ENCODE measurements at places on chromosomes 12 and 14.

- DNase-seq: no peak
These were observed 40.1 kb upstream of the STRAP start for GRCh38 chr12:15842108-15842507.

- DNase-seq: no peak
These were observed 107.2 kb upstream of the FRMD6 start for GRCh38 chr14:51544471-51544870.

DNA sequence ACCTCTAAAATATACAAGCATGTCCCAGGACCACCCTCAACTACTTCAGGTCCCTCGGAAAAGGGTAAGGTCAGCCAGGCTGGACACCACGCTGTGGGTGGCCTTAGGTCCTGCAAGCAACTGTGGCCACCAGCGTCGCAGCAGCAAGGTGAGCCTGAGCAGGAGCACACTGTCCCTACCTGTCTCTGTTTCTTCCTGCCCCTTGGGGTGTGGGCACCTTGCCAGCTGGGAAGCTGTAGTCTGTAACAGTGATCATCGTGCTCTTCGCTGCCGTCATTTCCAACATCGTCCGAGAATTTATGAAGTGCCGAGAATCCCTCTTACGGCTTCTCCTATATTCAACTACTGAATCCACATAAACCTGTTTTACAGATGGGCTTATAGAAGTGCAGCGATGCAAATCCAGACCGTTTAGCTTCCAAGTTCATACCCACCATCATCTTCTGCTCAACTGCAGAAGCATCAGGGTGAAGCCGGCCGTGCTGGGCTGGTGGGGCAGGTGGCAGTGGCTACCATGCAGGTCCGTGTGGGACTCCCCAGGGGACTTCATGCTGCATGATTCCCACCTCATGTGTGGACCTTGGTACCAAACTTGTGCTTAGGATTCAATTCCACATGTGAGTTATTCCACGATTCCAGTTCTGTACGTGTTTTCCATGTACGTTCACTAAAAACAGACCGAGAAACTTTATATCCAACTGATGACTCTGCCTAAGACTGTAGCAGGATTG is 361.3 kb upstream of the SFSWAP start:
- DNase-seq: no peak

- no peak for DNase-seq
These were observed 35.6 kb downstream of the PTGER2 start for GRCh38 chr14:52349731-52350130.

- no peak for DNase-seq
These were observed 5.8 kb upstream of the SPRYD4 start for GRCh38 chr12:56462565-56462964.

DNA sequence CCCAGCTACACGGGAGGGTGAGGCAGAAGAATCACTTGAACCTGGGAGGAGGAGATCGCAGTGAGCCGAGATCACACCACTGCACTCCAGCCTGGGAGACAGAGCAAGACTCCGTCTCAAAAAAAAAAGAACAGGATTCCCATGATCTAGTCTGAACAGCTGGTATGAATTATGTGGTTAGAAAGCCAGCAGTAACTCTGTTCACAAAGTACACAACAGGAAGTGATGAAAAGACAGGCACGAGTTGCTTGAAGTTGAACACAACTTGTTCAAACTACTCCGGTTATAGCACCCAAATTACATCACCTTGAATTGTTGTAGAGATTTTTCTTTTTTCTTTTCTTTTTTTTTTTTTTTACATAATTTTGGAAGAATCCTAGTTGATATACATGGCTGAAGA is 238.8 kb upstream of the RGS6 start:
- DNase-seq: no peak

DNA sequence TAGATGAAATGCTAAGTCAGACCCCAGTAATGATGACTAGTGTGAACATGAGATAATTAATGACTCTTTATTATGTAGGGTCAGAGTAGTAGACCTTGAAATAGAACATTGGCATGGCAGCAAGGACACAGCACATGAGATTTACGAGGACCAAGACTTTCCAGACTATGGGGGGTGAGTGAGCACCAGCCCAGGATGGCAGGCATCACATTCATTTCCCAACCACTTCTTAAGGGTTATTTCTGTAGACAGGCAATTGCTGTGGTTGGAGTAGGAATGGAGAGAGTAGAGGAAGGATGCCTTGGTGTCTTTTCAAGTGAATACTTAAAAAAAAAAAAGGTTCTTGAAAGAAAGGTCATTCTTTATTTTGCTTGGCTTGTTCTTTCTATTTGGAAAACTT is 189.4 kb upstream of the DYRK2 start:
- DNase-seq: no peak

DNA sequence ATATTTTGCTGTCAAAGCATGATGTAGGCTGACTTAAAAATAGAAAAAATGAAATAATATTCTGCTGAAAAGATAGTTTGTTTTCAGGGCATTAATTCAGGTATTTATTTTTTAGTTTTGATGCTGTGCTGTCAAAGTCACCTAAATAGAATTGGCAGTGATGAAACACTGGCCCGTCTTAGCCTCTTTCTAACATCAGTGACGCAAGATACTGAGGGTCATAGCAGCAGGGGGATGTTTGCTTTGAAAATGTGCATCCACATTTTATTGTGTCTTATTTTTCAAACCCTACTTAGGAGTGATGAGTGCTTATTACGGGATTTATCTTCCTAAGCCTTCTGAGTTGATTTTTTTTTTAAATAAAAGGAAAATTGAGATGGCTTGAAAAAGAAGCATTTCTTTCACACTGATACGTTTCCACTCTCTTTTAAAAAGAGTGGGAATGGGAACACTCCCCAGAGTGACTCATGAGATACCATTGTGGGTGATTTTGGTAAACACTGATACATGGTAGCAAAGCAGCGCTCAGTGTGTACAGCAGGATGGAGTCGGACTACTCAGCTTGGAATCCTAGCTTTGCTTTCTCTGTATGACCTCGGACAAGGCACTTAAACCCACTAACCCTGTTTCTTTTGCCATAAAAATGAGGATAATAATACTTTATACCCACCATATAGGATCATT is 290.8 kb downstream of the ERC1 start:
- no peak for DNase-seq

DNA sequence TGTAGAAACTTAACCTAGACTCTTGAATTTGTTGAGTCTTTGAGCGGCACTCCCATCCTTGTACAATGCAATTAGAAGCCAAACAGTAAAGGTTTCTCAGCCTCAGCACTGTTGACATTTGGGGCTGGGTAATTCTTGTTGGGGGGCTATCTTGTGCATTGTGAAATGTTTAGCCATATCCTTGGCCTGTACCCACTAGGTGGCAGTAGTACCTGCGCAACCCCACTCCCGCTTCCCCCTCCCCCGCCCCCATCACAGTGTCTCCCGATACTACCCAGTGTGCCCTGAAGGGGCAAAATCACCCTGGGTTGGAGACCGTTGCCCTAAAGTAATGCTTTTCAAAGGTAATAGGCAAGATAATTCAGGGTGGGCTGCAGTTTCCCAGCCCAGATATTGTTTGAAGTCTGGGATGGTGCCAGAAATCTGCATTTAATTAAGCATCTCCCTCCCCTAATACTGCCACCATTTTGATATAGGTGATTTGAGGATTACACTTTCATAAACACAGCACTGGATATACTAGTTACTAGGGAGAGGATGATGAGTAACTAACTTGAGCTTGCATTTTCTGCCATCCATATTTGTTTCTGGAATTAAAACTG is 1.8 kb downstream of the COX6A1 start:
- peak; percentile 21 for DNase-seq

- DNase-seq: no peak
These were observed 79.9 kb downstream of the LLPH start for GRCh38 chr12:66050610-66051009.

DNA sequence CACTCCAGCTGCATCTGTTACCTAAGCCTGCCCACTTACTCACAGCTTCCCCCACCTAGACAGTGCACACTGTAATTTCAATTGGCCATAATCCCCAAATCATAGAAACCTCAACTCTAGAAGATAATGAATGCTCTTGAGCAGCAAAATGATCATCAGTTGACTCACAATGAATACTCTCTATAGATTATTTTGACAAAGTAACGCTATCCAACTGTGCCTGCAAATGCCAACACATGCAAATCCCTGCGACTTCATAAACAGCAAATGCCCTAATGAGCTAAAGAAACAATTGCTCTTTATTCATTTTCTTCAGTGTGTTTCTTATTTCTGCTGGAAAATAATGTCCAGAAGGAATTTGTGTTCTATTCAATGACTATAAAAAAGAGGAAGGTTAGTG is 319.5 kb downstream of the PAWR start:
- no peak for DNase-seq

DNA sequence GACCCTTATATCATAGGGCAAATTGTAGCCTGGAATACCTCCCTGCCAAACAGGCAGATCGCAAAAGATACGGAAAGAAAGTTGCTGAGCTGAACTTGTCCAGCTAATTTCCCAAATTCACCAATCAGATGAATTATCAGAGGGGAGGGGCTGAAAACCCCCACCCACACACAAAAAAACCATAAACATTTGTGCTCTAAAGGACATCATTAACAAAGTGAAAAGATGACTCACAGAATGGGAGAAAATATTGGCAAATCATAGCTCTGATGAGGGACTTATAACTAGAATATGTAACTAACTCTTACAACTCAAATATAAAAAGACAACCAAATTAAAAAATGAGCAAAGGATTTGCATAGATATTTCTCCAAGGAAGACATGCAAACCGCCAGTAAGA is 36.3 kb downstream of the PTHLH start:
- no peak for DNase-seq

GRCh38 chr12:93419388-93420034 is 22.2 kb downstream of the UBE2N start:
- DNase-seq: peak; percentile 26

DNA sequence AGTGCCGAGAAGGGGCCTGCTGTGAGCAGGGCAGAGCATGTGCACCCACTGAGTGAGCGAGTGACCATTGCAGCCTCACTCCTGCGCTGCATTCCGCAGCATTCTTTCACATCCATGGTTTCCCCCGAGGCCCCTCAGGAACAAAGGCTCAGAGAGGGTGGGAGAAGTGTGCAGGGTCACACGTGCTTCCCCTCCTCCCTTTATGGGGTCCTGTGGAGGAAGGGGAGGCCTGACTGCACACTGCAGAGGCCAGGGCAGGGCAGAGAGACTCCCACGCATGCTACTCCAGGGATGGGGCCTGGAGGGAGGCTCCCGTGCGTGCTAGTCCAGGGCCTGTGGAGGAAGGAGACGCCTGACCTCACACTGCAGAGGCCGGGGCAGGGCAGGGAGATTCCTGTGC is 63.2 kb downstream of the DIO3 start:
- no peak for DNase-seq

- DNase-seq: no peak
These were observed 1.8 kb downstream of the PXN start for GRCh38 chr12:120263748-120264085.

DNA sequence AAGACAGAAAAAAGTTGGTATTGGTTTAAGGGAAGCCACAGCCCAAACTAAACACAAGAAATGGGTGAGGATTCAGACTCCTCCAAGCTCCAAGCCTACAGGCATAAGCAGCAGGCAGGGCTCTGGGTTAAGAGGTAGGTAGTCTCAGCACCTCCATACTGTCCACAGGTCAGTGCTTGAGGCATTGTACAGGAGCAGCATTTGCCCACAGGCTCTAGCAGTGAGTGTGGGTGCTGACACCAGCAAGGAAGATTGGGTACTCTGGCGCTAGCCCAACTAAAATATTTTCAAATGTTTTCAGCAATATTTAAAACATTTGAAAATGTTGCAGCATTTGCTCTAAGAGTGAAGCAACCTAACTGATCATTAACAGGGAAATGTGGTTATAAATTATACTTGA is 33.1 kb downstream of the FERMT2 start:
- DNase-seq: no peak

DNA sequence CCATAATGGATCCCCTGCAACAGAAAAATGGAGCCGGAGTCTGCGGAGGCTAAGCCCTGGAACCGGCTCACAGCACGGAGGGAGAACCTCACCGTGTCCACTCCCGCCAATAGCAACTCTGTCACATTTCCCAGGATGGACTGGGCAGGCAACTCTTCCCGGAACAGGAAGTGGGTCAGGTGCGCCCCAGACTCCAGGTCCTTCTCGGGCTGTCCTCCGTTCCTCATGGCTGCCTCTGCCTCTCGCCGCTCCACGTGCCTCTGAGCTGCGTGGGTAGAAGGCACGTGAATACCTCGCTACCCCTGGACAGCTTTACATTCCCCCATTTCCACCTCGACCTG is 2.2 kb downstream of the CYP27B1 start:
- no peak for DNase-seq

DNA sequence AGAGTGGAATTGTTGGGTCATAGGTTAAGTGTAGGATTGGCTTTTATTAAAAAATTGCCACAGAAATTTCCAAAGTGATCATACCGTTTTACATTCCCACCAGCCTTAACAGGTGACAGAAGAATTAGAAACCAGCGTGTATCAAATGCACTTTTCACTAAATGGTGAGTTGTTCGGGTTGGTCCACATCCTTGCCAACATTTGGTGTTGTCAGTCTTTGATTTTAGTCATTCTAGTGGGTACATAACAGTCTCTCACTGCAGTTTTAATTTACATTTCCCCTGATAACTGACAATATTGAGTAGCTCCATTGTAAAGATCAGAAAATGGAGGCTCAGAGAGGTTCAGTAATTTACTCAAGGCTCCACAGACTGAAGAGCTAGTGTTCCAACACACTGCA is 237.8 kb upstream of the LHX5 start:
- no peak for DNase-seq

DNA sequence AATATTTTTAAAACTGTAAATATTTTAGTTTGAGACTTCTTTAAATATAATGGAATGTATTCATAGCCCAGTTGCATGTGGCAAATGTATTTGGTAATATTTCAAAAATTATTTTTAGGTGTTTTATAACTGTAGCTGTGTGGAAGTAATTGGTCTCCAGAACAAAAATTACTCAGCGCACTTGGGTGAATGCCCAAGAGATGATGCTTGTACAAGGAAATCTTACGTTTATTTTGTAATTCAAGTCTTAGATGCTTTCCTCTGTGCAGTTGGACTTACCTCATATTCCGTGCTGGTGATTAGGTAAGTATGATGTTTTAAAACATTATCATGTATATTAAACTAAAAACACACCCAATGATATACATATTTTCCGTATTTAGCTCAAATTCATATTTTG is 76.7 kb upstream of the SLCO1B1 start:
- no peak for DNase-seq

- DNase-seq: no peak
These were observed 19.4 kb upstream of the P2RX4 start for GRCh38 chr12:121190523-121191031.

- no peak for DNase-seq
These were observed 92.4 kb downstream of the FSCB start for GRCh38 chr14:44414646-44415045.

GRCh38 chr14:44866770-44867169 is 95.0 kb downstream of the KLHL28 start:
- no peak for DNase-seq

- DNase-seq: no peak
These were observed 231.2 kb downstream of the VRK1 start for GRCh38 chr14:97028382-97028781.

GRCh38 chr12:67377021-67377420 is 107.9 kb downstream of the CAND1 start:
- DNase-seq: no peak

Data from GF-D8 (cell line).